Natural killer cell (primary cell): ENCODE measurements at places on chromosomes 5 and 9. TPM values are rescaled to one million over a fixed set of nuclear protein-coding genes. Genes with fewer than 3 reads are reported as not detected.

GRCh38 chr5:87151547-87151946, 116.1 kb upstream of the RASA1 start:
- no peak for DNase-seq

- DNase-seq = no peak
Observed at GRCh38 chr9:68706363-68707201, 1.5 kb downstream of the PIP5K1B start.

Gene CATSPER3
- total RNA-seq = 0.79 TPM

Gene PTGES
- 0.39 TPM for total RNA-seq

Gene ORM2
- not detected for total RNA-seq
